ENCODE measurements at places on chromosomes 4 and X.
A peak's percentile ranks its signal among the peaks of the same experiment; 100 is the strongest.

DNA sequence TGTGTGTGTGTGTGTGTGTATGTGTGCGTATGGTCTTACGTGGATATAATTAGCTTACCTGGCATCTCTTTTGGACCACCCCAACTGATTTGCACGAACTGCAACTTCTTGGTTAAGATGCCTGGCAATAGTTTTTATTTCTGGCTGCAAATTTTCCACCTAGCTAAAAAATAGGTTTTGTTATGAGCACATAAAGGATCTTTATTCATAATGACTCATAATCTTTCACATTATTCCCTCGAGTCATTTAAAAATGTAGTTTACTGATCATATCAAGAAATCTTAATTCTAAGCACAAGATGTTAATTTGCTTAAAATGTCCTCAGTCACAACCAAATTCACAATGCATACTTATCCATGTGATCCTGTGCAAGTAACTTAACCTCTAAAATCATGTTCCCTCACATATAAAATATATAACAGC, 1.5 kb downstream of the COX18 start:
- peak; percentile 53 for DNase-seq

DNA sequence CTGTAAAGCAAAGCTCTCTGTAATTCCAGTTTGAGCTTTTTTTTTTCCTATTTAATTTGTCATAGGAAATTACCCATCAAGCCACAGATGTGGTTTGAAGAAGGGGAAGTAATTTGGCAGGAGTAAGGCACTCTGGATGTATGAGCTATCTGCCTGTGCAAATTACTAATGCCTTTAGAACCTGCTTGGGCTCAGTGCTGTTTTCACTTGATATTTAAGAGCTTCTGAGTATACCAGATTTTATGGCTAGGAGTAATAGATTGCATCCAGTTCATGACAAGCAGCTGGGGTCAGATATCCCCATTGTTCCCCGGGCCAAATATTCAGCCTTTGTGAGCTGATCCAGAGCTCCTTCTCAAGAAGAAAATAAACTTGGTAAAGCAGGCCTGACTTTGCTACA, 89.1 kb downstream of the DCAF8L2 start:
- DNase-seq, result no peak

GRCh38 chrX:138928737-138929459, 217.4 kb upstream of the FGF13 start:
- no peak for DNase-seq

DNA sequence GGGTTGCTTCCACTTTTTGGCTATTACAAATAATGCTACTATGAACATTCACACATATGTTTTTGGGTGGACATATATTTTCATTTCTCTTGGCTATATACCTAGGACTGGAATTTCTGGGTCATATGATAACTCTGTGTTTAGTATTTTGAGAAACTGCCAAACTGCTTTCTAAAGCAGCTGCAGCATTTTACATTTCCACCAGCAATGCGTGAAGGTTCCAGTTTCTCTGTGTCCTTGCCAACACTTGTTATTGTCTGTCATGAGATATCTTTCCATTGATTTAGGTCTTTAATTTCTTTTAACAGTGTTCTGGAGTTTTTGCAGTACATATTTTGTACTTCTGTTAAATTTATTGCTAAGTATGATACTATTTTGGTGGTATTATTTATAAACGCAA, 48.3 kb downstream of the CLCN5 start:
- no peak for DNase-seq

DNA sequence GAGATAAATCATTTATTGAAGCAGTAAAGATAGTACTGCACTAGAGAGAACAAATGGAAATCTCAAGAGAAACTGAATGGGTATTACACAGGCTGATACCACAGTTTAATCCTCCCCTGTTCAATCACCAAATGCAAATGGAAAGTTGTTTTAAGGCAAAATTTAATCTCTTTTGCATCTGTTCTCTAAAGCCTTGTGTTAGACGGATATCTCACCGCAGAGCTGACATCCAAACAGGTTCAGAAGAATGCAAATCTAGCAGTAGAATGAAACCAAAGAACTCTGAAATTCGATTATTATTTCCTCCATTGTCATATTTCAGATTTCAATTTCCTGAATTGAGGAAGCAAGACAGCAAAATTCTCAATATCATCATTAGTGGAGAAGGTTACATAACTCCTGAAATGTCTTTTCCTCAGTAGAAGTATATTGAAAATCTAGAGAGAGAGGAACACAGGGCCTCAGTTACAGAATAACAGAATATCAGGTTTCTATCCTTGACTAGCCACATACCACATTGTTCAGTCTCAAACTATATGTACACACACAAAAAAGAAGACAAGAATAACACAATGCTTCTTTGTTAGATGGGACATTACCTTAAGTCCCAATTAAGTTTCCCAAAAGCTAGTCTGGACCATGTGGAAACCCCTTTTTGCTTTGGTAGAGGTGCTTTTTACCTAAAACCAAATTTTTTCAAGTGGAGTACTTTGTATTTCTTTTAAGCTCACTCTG, 94.1 kb upstream of the BANK1 start:
- DNase-seq, result no peak

- DNase-seq, result no peak
Observed at GRCh38 chr4:77917601-77918000, 55.0 kb downstream of the MRPL1 start.

GRCh38 chrX:47191806-47192401, 1.7 kb upstream of the UBA1 start:
- no peak for DNase-seq

GRCh38 chr4:186931519-186931918, 207.9 kb upstream of the FAT1 start:
- DNase-seq, result peak; percentile 60

All from ELR (cell line).